ENCODE measurements at places on chromosomes 6 and 20.

DNA sequence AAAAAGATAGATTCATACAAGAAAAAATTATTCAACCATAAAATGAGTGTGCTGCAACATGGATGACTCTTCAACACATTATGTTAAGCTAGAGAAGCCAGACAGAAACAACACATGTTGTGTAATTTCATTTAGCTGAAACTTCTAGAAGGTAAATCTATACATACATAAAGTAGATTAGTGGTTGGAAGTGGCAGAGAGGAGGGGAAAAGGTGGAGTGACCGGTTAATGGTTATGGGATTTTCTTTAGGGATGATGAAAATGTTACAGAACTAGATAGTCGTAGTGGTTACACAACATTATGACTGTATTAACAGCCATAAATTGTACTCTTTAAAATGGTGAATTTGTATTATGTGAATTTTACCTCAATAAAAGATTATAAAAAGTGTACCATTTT, 304.1 kb upstream of the SLC35B3 start:
- no peak for DNase-seq

GRCh38 chr6:33705955-33706725, 5.4 kb downstream of the UQCC2 start:
- no peak for DNase-seq

DNA sequence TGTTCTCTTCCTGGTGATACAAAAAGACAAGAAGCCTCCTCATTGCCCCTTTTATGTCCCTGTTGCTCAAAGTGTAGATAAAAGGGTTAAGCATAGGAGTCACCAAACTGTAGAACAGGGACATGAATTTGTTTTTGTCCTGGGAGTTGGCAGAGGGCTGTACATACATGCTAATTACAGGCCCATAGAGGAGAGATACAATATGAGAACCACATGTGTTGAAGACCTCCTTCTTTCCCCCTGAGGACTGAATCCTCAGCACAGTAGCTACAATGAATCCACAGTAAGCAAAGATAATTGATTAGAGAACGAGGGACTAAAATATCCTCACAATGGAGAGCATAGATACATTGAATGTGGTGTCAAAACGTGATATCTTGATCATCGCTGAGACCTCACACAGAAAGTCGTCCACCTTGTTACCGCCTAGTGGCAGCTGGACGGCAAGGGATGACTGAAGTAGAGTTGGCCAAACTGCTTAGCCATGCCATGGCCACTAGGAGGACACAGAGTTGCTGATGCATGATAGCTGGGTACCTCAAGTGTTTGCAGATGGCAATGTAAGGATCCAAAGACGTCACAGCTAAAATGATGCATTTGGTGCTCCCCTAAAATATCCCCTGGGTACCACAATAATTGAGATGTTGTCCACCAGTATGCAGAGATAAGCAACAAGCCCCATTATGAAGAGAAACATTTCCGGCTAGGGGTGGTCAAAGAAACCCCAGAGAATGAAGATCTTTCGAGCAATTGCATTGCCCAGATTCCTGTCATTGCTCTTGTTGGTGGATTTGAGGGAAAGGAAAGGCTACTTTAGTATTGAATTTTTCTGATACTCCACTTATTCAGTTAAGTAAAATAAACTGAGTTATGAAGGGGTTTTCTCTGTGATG, 15.0 kb downstream of the OR2B3 start:
- DNase-seq: no peak

GRCh38 chr6:15317934-15318902, 72.3 kb downstream of the JARID2 start:
- no peak for DNase-seq

- no peak for DNase-seq
Observed at GRCh38 chr20:24657878-24658620, 188.6 kb downstream of the SYNDIG1 start.

DNA sequence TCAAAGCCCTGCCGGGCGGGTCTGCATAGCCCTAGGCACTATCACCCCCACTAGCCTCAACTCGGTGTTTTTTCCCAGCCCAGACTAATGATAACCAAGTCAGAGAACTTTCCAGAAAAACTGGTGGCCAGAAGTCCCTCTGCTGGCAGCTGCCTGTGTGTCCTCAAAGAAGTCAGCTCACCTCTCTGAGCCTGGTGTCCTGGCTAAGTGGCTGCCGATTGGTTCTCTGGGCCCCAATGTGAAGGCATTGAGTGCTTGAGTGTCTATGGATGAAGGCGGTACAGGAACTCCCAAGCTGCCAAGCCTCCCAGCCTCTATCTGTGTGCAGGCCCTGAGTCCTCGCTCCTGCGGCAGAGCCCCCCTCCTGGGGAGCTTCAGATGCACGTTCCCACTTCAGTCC, 355.6 kb downstream of the TAF4 start:
- no peak for DNase-seq
